ENCODE measurements at places on chromosomes 2 and 18.
A peak's percentile ranks its signal among the peaks of the same experiment; 100 is the strongest.

DNA sequence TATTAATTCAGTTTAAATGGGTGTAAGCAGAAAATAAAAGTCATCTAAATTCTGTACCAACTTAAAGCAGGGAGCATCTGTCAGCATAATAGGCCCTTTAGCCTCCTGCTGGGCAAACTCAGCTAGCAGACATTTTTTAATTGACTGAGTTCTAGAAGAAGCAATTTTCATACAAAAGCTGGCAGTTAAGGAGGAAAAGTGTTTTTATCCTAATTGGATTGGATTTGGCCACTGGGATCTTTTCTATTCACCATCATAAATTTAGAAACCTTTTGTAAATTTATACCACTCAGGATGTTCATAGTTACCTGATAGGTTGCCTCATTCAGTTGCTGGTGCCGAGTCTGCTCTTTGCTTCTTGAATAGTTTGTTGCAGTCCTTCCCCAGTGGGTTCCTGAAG lies 262.7 kb upstream of the FSIP2 start:
- DNase-seq, result no peak
- H3K27me3 ChIP-seq, result no peaks in the 10 kb centered on the region
- H3K27ac ChIP-seq, result no peak overlapping the region
- no peak overlapping the region for H3K4me3 ChIP-seq
- H3K36me3 ChIP-seq, result no peaks in the 10 kb centered on the region

GRCh38 chr2:33008716-33009115 lies 62.0 kb downstream of the LTBP1 start:
- H3K4me3 ChIP-seq, result no peak overlapping the region
- no peak overlapping the region for H3K27ac ChIP-seq
- H3K27me3 ChIP-seq, result no peaks in the 10 kb centered on the region

DNA sequence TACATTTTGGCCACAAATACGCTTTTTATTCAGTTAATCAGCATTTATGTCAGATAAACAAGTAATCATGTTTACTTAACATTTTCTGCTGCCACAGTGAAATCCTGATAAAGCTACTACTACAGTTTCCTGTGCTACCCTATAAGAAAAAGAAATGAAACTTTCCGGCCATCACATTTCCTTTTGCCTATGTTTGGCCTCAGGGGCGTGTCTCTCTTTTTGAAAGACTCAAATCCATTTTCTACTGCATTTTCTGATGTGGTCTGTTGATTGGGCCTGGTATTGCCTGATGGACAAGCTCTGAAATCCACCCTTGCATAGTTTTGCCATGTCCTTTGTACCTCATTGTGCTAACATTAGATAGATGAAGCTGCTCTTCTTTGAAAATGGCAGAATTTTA lies 152.6 kb downstream of the AGPS start:
- no peak overlapping the region for H3K27ac ChIP-seq
- H3K36me3 ChIP-seq, result no peaks in the 10 kb centered on the region
- no peaks in the 10 kb centered on the region for H3K4me1 ChIP-seq
- H3K4me3 ChIP-seq, result no peak overlapping the region

GRCh38 chr2:98343285-98343684 lies 3.0 kb upstream of the CNGA3 start:
- H3K36me3 ChIP-seq, result no peaks in the 10 kb centered on the region
- no peak overlapping the region for H3K27ac ChIP-seq
- no peak overlapping the region for H3K4me3 ChIP-seq
- H3K27me3 ChIP-seq, result peaks cover 55% of the 10 kb centered on the region
- no peaks in the 10 kb centered on the region for H3K4me1 ChIP-seq

DNA sequence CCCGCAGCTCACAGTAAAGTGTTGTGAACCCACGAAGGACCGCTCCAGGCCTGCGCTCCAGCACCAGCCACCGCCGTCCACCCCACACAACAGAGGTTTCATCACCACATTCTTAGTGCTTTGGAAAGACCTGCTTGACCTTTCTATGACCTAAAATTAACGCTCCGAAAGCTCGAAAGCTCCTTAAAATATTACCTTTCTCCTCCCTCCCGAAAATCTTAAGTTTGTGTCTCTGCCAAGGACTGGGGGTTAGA lies 149.2 kb downstream of the TWIST2 start:
- no peak overlapping the region for H3K27ac ChIP-seq
- H3K36me3 ChIP-seq, result no peaks in the 10 kb centered on the region
- no peaks in the 10 kb centered on the region for H3K4me1 ChIP-seq
- no peak for DNase-seq

GRCh38 chr18:66587430-66587829 lies 16.5 kb downstream of the CDH19 start:
- DNase-seq, result no peak
- no peak overlapping the region for H3K27ac ChIP-seq
- H3K4me3 ChIP-seq, result no peak overlapping the region
- H3K27me3 ChIP-seq, result no peaks in the 10 kb centered on the region
- no peaks in the 10 kb centered on the region for H3K4me1 ChIP-seq

GRCh38 chr2:225464346-225465025 lies 65.0 kb downstream of the NYAP2 start:
- no peaks in the 10 kb centered on the region for H3K4me1 ChIP-seq
- H3K27me3 ChIP-seq, result no peaks in the 10 kb centered on the region
- peak overlapping the region; percentile 31 for H3K4me3 ChIP-seq
- no peak for DNase-seq

DNA sequence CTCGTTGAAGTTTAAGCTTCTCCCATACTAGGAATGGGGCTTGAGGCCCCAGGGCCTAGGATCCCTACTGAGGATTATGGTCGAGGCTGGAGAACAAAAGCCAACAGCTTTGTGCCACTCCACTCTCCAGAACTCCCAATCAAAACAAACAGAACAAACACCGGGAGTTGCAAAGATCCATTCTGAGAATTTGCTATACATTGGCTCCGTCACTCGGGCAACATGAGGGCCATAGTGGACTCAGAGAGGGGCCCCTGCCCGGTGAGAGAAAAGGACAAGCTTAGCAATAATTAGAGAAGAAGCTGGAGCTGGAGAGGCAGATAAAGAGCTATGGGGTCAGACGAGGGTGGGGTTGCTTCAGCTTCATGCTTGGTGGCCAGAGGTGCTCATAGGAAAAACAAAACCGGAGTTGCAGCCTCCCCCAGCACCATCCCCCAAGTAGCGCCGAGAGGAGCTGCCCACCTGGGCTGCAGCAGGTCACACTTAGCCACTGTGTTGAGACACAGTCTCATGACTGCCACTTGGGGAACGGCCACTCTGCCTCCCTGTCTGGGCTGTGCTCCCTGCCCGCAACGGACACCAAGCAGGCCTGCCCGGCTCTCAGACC lies 142.3 kb upstream of the HAAO start:
- no peaks in the 10 kb centered on the region for H3K36me3 ChIP-seq
- no peak for DNase-seq
- peaks cover 25% of the 10 kb centered on the region for H3K4me1 ChIP-seq
- no peaks in the 10 kb centered on the region for H3K27me3 ChIP-seq

- no peak overlapping the region for H3K4me3 ChIP-seq
- no peak overlapping the region for H3K27ac ChIP-seq
- no peaks in the 10 kb centered on the region for H3K4me1 ChIP-seq
- no peak for DNase-seq
- H3K27me3 ChIP-seq, result no peaks in the 10 kb centered on the region
- H3K36me3 ChIP-seq, result no peaks in the 10 kb centered on the region
Observed at GRCh38 chr2:11290211-11290610, 54.2 kb downstream of the ROCK2 start.

DNA sequence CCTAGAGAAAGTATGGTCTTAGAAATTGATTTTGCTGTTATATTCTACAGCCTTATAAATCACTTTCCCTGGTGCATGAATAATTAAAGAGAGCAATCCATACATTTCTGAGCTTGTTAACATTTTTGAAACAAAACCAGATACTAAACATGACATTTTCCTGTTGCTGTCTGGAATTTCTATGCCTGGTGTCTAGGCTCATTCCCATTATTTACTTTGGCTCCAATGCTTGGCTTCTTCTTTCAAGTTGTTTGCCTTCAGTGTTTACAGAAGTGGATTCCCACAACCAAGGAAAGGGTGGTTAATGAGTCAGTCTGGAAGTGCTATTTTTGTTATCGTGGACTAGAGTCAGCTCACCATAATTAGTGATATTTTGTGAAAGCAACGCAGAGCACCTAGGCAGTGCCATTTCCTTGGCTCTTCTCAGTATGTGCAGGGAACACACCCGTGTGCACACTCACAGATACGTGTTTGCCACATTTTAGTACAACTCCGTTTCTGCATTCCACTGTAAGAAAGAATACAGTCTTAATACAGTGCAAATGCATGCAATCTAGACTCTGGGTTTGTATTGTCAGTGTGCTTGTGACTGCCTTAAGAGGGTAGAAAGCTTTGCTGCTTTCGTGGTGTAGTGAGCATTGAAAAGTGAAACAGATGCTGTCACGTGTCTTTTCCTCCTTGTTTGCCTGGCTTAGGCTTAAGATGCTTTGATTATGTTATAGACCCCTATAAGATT lies 185.0 kb upstream of the RASGRP3 start:
- H3K36me3 ChIP-seq, result peaks cover 41% of the 10 kb centered on the region
- H3K4me1 ChIP-seq, result peaks cover 15% of the 10 kb centered on the region
- no peaks in the 10 kb centered on the region for H3K27me3 ChIP-seq
- H3K4me3 ChIP-seq, result no peak overlapping the region
- H3K27ac ChIP-seq, result peak overlapping the region; percentile 16
- peak; percentile 86 for DNase-seq

DNA sequence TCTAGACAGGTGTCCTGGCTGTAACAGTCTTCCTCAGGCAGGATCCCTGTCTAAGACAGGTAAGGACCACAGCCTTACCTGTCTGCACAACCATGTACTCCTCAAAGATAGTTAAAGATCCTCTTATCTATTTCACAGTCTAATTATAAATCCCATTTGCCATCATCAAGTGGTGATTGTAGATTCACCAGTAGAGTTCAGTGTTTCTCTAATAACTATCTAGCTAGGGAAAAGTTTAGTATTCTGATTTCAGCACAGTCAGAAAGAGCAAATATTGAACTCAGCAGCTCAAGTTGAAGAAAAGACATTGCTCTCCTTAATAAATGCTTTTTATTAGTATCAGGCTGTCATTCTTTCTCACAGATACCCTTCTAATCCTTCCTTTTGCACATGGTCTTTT lies 1305.5 kb upstream of the NXPH2 start:
- no peaks in the 10 kb centered on the region for H3K36me3 ChIP-seq
- H3K4me3 ChIP-seq, result no peak overlapping the region

DNA sequence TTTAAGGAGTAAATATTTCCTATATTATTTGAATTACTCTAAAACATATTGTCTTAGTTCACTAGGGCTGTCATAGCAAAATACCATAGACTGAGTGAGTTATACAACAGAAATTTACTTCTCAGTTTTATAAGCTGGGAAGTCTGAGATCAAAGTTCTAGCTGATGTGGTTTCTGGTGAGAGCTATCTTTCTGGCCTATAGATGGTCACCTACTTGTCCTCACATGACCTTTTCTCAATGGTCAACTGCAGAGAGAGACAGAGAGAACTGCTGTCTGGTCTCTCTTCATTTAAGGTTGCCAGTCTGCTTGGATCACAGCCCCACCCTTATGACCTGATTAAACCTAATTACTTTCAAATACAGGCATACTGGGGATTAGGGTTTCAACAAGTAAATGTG lies 490.9 kb downstream of the FBXO15 start:
- DNase-seq, result no peak
- no peaks in the 10 kb centered on the region for H3K4me1 ChIP-seq
- H3K4me3 ChIP-seq, result no peak overlapping the region
- H3K27ac ChIP-seq, result no peak overlapping the region
- no peaks in the 10 kb centered on the region for H3K27me3 ChIP-seq
